ENCODE measurements at places on chromosomes 12 and 14.
A peak's percentile ranks its signal among the peaks of the same experiment; 100 is the strongest.

GRCh38 chr14:87810711-87811110 is 182.3 kb downstream of the GALC start:
- DNase-seq, result no peak

DNA sequence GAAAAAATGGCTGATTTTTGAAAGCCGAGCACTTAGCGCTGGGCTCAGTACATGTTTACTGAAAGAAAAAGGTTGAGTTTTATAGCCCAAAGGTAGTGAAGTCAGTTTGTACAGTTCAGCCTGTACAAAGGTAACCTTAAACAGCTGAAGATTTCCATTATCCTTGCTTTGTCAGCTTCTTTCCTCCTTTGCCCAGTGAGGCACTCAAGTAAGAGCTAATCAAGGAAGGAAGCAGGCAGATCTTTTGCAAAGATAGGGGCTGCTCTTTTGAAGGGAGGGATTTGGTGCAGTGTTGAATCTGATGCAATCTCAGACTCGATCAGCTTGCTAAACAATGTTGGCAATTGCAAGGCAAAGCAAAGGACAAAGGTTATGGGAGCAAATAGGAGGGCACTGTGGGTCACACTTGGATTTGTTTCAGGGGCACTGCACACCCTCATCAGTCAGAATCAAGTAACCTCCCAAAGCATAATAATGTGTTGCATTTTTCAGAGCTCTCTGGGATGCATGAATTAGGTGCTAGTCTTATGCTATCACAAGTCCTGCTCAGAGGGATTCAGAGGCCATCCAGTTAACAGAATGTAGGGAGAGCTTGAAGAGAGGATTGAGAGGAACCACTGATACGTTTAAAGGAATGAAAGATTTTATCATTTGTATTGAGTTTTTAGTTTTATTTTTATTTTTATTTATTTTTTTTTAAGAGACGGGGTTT is 44.4 kb downstream of the ANO6 start:
- DNase-seq, result no peak

- no peak for DNase-seq
These were observed 372.1 kb downstream of the ALG10 start for GRCh38 chr12:34394211-34395055.

- no peak for DNase-seq
These were observed 38.8 kb downstream of the NTF3 start for GRCh38 chr12:5470703-5471102.

DNA sequence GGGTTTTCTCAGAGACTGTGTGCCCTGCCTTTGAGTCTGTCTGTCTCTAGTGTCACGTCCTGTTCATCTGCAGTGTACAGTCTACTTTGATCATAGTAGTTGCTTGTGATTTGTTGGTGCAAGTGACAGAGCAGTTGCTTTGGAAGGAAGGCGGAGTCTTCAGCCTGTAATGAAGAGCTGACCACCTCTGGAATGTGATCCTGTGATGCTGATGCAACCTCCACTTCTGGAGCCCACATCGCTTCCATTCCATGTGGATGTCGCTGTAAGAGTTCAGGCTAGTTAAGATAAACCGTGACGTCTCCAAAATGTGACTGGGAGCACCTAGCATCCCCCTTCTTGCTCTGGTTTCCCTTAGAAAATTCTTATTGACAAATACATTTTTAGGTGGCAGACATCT is 51.8 kb downstream of the PELI2 start:
- no peak for DNase-seq

- DNase-seq, result no peak
These were observed 58.0 kb upstream of the CCDC175 start for GRCh38 chr14:59634617-59635016.

DNA sequence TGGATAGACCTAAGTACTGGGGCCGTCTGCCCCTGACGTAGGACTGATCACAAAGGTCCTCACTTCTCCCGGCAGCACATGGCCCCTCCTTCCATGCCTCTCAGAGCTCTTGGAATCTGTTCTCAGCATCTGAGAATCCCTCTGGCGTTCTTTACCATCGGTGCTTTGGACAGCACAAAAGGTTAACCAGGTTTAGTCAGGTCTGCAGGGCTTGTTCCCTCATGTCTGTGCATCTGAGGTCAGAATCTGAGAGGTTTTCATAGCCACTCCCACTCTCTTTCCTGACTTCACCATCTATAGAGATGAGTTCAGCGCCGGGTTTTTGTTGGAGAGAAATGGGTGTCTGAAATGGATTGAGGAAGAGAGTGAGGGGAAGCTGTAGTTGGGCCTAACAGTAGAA is 130.0 kb upstream of the ARHGAP5 start:
- no peak for DNase-seq

DNA sequence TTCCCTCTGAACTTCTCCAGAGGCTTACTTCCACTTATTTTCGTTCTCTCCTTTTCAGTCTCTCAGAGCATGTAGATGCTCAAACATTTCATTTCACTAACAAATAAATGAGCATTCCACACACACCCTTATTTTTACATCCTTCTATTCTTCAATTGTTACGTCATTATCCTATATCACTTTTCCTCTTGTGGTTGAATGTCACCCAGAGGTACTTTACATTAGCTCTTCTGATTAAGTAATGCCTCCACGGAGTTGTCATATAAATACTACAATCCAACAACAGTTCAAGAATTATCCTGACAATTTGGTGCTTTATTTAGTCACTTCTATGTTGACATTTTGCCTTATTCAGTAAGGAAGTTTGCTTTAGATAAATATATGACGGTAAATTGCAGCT is 18.4 kb downstream of the FAR2 start:
- no peak for DNase-seq

GRCh38 chr12:55716582-55716957 is 724 bp downstream of the BLOC1S1 start:
- no peak for DNase-seq

GRCh38 chr14:54455363-54455762 is 14.2 kb upstream of the CNIH1 start:
- no peak for DNase-seq

- no peak for DNase-seq
These were observed 1093.3 kb downstream of the SLC16A7 start for GRCh38 chr12:60689137-60689536.

DNA sequence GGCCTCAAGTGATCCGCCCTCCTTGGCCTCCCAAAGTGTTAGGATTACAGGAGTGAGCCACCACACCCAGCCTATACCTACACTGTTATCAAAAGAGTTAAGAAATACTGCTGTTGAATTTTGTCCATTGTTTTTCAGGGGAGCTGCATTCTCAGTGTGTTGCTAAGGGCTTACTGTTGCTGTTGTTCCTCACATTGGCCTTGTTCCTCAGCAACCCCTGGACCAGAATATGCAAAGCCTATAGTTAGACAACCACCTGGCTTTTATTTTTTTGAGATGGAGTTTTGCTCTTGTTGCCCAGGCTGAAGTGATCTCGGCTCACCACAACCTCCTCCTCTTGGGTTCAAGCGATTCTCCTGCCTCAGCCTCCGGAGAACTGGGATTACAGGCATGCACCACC is 4.7 kb upstream of the ATP6V0A2 start:
- DNase-seq, result no peak

GRCh38 chr12:14714437-14714836 is 18.0 kb upstream of the GUCY2C start:
- peak; percentile 86 for DNase-seq

GRCh38 chr12:53200458-53201176 is 6.4 kb downstream of the ITGB7 start:
- DNase-seq, result no peak

- DNase-seq, result no peak
These were observed 238.9 kb downstream of the EMP1 start for GRCh38 chr12:13435235-13435933.

DNA sequence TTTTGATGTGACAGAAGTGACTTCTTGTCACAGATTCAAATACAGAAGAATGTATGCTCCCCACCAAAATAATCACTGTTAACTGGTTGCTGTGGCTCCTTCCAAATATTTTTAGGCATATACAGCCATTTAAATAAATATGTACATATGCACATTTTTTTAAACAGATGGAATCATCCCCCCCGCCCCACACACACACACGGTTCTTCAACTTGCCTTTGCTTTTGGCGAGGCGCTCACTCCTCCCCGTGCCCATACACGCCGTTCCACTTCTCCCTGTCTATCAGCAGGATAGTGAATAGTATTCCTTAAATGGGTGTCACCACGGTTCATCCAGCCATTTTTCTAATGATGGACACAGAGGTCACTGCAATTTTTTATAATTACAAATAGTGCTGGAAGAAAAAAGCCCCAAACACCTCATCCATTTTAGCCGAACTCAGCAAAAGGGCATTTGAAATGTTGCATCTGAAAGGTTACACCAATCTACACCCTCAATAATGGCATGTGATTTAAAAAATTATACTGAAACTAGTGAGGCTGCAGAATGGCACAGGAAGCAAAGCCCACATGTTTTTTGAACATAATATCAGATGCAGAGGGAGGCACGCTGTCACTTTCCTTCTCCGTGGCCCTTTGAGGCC is 39.2 kb upstream of the MEG3 start:
- DNase-seq, result no peak

- no peak for DNase-seq
These were observed 5.0 kb upstream of the C1RL start for GRCh38 chr12:7114008-7114407.

GRCh38 chr12:32681272-32681671 is 2.2 kb downstream of the DNM1L start:
- DNase-seq, result no peak

- DNase-seq, result no peak
These were observed 58.7 kb downstream of the TUNAR start for GRCh38 chr14:95935228-95935822.

DNA sequence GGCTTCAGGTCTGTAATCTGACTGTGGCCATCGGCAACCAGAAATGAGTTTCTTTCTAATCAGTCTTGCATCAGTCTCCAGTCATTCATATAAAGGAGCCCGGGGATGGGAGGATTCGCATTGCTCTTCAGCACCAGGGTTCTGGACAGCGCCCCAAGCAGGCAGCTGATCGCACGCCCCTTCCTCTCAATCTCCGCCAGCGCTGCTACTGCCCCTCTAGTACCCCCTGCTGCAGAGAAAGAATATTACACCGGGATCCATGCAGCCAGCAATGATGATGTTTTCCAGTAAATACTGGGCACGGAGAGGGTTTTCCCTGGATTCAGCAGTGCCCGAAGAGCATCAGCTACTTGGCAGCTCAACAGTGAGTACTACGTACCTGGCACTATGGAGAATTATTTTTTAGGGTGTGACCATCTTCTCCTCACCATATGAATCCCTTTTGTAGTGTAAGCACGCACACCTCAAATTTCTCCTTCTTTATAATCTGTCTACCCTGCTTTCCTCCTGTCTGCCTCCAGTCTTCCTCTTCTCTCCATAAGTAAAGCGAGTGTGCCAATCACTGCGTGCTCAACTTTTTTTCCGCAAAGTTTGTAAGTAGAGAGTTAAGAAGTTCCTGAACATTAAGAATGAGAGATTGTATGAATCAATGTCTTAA is at the start of gene TPH2:
Gene TPH2, plus strand, starts transcription at position 118 of the 658 bp plus-strand sequence. Its CDS starts 142 bp downstream, at position 260.
- peak; percentile 69 for DNase-seq

DNA sequence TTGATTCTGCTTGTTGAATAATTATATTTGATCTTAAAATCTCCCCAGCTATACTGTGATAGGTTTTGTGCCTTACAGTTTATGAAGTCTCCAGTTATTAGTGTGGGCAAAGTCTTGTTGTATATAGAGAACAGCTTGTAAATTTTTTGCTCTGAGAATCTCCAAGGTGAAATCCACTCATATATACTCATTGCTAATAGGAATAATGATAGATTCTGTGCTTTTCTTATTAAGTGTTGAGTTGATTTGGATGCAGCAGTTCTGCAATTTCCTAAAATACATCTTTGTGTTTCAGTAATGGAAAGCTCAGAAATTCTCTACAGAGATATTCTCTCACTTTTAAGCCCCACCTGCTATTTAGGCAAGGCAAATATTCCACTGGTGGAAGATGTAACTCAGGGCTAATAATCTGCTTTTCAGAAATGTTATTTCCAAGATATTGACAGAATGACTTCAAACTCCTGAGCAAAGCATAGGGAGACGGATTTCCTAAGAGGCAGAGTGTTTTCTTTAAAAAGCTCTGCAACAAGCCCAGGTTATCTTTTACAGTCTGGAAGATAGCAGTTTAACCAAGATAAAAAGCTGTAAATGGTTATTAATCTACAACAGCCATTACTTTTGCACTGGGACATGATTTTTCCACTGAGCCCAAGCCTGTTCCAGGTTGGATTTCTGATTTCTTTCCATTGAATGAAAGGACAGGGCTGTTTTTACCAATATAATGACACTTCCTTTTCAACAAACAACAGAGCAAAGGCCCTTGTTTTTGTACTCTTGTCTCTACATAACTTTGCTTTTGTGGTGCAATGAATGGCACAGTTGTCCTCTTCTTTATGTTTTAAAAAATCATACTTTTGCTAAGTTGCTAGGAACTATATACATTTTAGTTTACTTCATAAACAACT is 239.9 kb upstream of the ATP2B1 start:
- no peak for DNase-seq

- no peak for DNase-seq
These were observed 191.9 kb downstream of the RAD51B start for GRCh38 chr14:68011406-68012028.

GRCh38 chr12:91001306-91001705 is 3.5 kb downstream of the EPYC start:
- no peak for DNase-seq

DNA sequence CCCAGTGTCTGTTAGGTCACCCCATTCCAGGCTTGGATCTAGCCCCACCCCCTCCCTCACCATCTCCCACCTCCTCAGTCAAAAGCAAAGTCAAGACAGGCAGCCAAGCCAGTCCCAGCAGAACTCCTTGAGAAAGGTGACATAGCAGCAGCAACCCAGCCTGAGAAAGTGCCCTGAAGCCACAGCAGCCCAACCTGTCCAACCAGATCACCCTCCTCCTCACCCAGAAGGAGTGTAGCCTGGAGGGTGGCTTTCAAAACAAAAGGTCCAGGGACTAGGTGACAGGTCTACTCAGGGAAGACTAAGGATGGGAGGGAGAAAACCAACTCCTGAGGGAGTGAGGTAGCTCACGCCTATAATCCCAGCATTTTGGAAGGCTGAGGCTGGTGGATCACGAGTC is 5.2 kb downstream of the RAB15 start:
- DNase-seq, result no peak

GRCh38 chr12:76450690-76451089 is 102.5 kb upstream of the BBS10 start:
- no peak for DNase-seq

GRCh38 chr14:74917646-74918081 is 5.4 kb downstream of the RPS6KL1 start:
- DNase-seq, result no peak

DNA sequence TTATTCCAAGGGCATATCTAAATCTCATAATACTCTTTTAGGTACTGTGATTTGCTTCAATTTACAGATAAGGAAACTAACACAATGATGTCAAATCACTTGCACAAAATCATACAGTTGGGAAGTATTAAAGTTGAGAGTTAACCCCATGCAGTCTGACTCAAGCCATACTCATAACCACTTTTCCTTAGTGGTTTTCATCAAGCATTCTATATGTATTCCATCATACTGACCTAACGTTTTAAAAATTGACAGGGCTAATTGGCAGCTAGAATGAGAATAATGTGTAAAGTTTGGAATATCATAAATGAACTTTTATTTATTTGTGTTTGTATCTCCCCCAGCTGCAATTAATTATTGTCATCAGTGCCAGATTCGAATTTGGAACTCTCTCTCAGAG is 20.9 kb downstream of the PUS7L start:
- DNase-seq, result no peak

- DNase-seq, result no peak
These were observed 33.0 kb downstream of the E2F7 start for GRCh38 chr12:77032406-77032805.

GRCh38 chr14:40394634-40395340 is 962.6 kb upstream of the FBXO33 start:
- no peak for DNase-seq

Data from DMS153 (cell line).